Stimulated activated CD4-positive, alpha-beta T cell treated with anti-CD3 and anti-CD28 coated beads, Interleukin-15, amount 100 ng/mL, for 1 hour (primary cell): ENCODE measurements at places on chromosomes 11 and 22.

DNA sequence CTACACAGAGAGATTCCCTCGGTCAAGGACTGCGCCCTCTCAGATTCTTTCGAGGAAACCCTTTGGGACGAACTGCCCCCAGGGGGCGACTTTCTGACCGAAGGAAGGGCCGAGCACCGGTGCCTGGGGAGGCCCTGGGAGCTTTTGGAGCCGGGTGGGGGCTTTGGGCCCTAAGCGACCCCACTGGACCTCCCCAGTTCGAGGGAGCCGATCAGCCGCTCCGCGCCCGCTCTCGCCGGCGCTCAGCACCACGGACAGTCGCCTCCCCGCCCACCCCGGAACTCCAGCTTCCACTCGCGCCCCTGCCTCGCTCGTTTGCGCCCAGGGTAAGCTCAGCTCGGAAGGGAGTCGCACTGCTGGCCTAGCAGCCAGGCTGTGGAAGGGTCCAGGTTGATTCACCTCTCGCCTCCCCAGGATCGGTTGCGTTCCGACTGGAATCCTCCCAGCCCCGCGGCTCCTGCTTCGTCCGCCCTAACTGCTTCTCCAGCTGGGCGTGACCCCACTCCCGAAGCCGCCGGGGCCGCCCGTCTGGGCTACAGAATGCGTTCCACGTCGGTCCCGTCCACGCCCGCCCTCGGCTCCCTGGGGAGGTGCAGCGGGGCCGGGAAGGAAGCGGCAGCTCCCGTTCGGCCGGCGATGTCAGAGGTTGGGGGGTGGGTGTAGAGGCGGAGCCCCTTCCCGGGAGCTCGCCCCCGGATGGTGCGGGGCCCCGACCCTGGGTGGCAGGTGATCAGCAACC lies 428 bp downstream of the SCN3B start:
- no peak for DNase-seq

DNA sequence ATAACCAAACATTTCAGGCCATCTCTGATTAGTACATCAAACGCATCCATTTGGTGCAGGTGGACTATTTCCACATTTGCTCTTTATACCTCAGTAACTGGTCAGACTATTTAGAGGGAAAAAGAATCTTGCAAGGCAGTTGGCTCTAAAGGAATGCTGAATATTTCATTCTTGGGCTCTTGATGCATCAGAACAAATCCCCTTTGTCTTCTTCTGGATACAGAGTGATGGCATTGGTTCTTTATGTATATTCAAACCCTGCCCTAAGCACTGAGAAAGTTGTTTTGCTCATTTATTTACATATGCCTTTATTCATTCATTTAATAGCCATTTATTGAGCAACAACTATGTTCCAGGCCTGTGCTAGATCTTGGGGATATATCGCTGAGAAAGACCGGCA lies 31.1 kb upstream of the RAB30 start:
- no peak for DNase-seq

DNA sequence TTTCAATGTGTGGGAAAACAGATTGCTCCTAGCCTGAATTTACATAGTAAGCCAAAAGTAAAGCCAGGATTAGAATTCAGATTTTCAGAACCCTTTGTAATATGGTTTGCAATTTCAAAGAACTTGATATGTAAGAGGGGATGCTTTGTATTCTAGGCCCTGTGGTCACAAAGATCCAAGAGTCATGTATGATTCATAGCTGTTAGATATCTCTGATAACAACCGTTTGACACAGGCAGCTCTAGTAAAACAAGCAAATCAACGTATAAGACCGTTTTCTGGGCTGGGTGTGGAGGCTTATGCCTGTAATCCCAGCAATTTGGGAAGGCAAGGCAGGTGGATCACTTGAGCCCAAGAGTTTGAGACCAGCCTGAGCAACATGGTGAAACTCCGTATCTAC lies 79.6 kb downstream of the EMSY start:
- DNase-seq, result no peak

- no peak for DNase-seq
These were observed 36.7 kb upstream of the AMPD3 start for GRCh38 chr11:10418259-10418949.

- no peak for DNase-seq
These were observed 243.7 kb upstream of the TBCEL start for GRCh38 chr11:120780239-120780638.

DNA sequence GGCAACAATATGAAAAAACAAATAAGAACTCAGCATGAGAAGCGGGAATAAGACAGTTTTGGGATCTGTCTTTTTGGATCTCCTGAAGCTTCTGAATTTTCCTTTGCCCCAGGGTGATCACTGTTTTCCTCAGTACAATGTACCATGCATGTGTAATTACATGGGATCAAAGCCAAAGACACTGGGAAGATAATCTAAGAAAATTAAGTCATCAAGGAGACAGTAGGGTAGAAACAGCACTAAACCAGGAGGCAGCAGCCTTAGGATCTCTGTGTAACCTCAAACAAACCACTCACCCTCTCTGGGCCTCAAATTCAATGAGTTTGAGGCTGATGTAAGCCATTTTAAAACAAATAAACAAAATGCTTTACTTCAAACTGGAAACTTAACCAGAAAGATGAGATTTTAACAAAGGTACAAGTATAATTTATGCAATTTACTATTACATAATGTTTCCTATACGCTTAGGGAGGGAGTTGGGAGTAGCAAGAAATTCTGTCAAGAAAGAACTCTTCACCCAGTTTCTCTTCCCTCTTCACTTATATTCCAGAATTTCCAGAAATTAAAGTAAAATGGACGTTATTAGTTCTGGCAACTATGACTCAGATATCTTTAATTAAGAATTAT lies 77.0 kb downstream of the RAB30 start:
- no peak for DNase-seq

- DNase-seq, result no peak
These were observed 122.1 kb upstream of the TTC12 start for GRCh38 chr11:113192121-113192925.

DNA sequence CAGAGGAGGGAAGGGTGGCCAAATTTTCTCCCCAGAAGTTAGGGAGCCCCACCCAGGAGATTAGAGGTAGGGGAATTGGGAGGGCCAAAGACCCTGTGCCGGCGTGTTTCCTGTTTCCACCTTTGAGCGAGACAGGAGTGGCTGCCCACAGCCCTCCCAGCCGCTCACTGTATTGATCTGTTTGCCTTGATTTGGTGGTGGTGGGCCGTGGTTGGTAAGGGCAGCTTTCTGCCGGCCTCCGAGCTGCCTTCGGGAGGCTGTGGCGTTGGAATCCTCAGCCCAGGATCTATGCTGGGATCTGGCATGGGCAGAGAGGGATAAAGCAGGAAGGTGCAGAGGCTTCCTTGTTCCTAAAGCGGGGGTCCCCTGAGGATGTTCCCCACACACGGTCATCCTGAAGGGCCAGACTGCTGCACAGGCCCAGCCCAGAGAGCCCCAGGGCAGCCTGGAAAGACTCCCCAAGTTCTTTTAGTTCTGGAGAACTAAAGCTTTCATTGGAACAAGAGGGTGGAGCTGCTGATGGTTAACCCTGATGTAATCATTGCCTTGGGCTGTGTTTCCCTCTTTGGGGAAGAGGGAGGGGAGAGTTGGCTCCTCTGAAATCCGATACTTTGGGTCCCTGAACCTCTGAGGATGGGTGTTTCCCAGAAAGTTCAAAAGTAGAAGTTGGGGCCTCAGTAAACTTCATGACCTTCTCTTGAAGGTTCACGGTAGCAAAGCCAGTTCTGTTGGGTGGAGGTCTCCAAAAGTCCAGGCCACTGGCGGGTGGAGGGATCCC lies 7.2 kb downstream of the FAM83F start:
- DNase-seq, result no peak

GRCh38 chr11:9868641-9869040 lies 204.8 kb downstream of the SWAP70 start:
- no peak for DNase-seq

DNA sequence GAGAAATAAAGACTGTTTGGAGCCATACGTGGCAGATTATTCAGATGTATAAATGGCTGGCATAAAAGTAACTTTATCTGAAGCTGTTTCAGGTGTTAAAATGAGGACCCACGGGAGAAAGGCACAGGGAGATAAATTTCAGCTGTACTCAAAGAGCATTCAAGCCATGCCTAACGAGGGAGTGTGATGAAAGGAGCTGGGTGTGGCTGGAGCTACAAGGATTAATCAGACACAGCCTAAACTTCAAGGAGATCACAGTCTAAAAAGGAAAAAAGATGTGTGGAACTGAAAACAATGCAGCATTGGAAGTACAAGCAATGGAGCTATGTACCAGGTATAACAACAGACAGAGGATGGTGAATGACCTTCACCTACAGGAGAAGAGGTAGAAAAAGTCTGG lies 120.8 kb upstream of the APOA1 start:
- DNase-seq, result no peak

DNA sequence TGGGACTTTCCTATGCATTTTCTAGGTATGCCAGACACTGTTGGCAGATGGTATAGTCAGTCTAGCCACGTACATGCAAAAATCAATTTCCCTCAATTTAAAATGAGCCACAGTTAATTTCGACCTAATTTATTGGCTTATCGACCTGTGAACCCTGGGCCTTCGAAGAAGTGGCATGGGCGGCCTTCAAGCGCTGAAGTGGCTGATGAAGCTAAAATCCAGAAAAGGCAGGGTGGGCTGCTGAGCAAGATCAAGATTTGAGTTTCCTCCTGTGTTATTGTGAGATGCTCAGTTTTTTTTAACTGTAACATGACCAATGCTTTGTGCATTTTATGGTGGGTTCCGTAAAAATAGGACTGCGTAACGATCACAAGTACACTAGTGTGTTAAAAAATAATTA lies 5.8 kb upstream of the SORL1-AS1 start:
- no peak for DNase-seq

GRCh38 chr11:43578346-43579170 lies 102.0 kb upstream of the HSD17B12 start:
- DNase-seq, result no peak

DNA sequence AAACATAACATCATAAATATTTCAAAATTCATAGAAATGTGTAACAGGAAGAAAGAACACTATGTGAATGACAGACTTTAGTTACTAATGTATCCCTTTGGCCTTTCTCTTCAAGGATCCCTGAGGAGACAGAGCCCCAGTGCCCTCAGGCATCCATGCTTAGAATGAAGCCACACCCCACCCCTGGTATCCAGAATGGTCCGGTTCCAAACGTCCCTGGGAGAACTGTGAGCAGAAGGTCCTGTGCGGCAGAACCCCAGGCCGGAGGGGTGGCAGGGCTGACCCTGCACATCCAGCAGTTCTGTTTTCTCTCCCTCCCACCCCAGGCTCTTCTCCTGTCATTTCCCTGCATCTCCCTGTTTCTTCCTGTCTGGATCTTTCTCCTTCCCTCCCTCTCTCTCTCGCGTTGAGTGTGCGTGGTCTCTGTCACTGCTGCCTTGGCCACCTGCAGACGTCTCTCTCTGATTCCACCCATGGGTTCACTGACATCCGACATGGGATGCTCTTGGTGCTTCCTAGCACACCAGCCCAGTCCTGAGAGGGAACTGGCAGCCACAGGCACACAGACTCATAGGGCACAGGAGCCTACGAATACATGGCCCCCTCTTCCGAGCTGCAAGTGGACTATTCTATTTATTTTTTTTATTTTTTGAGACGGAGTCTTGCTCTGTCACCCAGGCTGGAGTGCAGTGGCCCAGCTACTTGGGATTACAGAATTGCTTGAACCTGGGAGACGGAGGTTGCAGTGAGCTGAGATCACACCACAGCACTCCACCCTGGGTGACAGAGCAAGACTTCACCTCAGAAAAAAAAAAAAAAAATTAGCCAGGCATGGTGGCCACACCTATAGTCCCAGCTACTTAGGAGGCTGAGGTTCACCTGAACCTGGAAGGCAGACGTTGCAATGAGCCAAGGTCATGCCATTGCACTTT lies 5.7 kb downstream of the RFPL1 start:
- no peak for DNase-seq

DNA sequence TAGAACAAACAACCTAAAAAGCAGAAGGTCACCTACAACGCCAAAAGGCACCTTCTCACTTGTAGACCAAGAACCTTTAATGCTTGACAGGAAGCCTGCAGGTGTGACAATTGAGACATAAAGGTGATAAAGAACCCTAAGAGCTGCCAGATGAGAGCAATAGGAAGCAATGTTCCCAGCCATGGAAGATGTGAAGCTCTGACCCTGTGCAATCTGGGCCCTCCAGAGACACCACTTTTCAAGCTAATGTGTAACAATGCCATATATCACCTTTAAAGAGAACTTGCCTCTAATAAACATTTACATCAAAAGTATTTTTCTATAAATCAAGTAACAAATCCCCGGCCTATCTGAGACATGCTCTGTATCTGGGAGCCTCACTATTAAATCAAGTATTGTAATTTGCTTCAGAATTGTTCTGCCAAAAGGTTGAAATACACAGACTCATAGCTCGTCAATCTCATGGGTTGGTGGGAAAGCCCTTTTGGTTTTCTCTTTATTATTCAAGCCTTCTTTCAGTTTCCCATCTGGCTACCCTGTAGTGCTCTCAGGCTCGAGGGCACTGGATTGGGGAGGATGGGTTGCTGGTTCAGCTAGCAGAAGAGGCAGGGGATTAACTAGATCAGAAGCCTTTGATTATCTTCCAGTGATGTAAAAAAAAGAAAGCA lies 368.9 kb downstream of the BUD13 start:
- DNase-seq, result no peak

- DNase-seq, result no peak
These were observed 2.8 kb downstream of the OR52A1 start for GRCh38 chr11:5151713-5152153.
